Hepatic stellate cell (primary cell): ENCODE measurements at places on chromosomes 5 and 9.

DNA sequence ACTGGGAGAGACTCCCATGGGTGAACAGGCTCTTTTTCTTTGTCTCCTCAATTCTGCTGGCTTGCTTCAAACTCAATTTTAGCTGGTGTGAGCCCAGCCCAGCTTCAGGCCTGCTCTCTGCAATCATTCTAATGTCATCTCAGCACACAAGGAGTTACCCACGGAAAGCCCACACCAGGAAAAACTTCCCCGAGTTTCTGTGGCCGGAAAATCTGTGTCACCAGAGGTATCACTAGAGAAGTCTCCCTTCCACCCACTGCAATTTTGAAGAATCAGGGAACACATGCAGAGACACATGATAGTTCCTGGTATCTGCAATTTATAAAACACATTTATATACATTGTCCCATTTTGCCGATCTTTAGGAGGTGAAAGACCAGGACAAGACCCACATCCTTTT lies 13.5 kb upstream of the NDFIP1 start:
- DNase-seq = no peak

GRCh38 chr5:161086461-161086860 lies 234.4 kb upstream of the ATP10B start:
- DNase-seq = peak; percentile 2

- DNase-seq = no peak
Measured at GRCh38 chr9:109801484-109801883, 21.5 kb downstream of the PALM2AKAP2 start.

DNA sequence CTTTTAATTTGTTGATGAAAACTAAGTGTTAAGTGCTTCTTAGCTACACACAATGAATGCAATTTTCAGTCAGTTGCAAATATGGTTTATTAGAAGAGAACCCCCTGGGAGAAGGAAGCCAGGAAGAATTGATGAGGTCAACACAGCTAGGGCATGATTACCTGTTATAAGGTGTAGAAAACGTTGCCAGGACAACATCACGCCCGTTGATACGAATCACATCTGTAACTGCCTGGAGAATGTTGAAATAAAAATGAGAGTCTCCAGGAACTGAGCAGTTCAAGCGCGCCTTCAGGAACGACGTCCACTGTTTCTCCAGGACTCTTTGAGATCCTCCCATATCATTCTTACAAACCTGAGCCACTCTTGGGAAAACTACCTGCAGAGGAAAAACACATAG lies 88.0 kb downstream of the SEMA6A start:
- DNase-seq = no peak

DNA sequence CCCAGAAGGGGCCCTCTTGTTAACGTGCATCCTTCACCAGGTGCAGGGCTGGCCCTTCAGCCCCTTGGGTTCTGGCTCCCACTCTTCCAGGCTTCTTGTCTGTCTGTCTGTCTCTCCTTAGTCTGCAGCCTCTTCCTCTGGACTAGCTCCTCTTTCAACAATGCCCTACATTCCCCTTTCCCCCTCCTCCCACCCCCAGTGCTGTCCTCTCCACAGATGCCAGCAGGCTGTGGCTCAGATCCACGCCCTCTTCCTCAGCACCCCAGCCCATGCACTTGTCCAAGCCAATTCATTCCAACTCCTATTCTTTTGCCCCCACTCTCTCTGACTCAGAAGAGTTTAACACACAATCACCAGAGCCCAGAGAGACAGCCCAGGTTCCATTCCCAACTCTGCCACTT lies 45.2 kb upstream of the ALDH1B1 start:
- no peak for DNase-seq

- no peak for DNase-seq
Measured at GRCh38 chr9:79289856-79290255, 281.9 kb upstream of the TLE4 start.

DNA sequence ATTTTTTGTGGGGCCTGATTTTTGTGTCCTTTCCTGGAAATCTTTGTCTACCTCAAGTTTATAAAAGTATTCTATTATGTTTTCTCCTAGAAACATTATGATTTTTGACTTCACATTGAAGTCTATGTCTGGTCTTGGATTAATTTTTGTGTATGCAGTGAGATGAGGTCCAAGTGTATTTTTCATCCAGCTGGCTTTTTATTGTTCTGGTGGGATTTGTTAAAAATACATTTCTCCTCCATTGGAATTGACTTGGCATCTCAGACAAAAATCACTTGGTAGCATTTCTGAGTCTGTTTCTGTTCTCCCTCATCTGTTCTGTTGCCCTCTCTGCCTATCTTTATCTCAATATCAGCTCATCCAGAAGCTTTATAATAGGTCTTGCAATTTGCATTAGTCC lies 109.0 kb downstream of the IRX1 start:
- no peak for DNase-seq
